AG04449 (cell line): ENCODE measurements at places on chromosomes 7 and 10.

- DNase-seq: no peak
Measured at GRCh38 chr10:111493024-111493625, 416.3 kb downstream of the ADRA2A start.

- no peak for DNase-seq
Measured at GRCh38 chr7:97748482-97748881, 16.6 kb downstream of the TAC1 start.

DNA sequence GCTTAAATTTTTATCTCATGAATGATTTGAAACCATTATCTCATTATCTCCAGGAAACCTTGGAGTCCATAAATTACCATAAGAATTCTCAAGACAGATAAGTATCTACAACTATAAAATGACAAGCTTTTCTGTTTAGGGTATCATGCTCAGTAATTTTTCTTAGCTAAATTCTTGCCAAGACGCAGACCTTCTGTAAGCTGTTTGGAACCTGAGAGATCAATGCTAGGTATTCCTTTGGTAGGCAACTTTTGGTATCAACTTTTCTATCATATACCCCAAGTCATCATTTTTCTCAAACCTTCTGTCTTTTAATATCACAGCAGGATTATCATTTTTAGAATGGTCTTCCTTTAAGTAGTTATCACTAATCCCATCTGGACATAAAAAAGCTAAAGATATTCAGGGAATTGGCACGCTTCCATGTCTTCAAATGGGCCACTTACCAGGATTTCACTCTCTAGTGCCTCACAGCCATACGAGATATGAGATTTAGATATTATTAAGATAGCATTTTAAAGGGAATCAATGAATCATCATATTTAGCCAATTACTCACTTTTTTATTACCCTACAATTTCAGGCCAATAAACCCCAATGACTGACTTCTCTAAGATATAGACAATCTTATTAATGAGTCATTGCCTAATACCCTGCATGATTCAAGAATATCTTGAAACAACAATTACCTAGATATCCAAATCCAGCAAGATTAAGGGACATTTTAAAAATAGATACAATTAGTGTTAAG lies 544.1 kb downstream of the HTR7 start:
- no peak for DNase-seq

DNA sequence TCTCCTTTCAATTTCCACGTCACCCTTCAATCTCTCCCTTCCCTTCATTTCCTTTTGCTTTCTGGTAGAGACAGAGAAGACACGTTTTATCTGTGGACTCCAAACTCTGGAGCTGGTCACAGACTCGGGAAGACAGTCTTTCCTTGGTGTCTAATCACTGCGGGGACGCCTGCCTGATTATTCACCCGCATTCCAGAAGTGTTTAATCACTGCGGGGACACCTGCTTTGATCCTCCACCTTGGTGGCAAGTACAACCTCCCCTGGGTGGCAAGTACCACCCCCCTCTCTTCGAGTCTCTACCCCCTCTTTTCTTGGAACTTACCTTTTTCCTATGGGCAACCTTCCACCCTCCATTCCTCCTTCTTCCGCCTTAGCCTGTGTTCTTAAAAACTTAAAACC lies 15.3 kb upstream of the LRRC61 start:
- no peak for DNase-seq

DNA sequence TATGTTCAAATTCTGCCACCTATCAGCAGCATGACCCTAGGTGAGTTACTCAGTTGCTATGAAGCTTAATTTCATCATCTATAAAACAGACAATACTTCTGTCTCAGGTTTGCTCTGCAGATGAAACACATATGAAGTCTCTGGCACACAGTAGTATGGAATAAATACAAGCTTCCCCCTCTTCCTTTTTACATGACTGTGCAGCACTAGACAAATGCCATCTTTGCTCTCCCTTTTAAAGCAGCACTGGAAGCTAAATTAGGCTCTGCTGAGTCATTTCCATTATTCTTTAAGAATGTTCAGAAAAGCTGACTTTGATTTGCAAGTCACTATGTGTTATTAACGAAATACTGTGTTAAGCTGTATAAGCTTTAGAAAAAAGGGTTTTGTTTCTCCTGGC lies 40.7 kb upstream of the ANAPC16 start:
- no peak for DNase-seq

- DNase-seq: no peak
Measured at GRCh38 chr10:51100221-51100620, 25.9 kb downstream of the PRKG1 start.

DNA sequence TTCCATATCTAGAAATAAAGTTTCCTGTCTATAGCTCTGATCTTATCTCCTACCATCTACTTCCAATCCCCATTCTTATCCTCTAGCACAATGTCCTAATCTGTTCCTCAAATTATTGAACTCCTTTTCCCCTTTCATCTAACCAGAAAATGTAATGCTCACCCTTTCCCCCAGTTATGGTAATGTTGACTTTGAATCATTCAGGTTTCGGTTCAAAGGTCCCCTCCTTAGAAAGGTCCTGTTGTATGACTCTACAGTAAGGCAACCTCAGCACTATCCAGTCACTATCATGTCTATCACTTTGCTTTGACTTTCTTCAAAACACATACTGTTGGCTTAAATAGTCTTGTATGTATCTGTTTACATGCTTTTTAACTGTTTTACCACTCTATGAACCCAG lies 264.2 kb upstream of the PCDH15 start:
- no peak for DNase-seq

GRCh38 chr7:33706771-33707200 lies 198.6 kb upstream of the BMPER start:
- DNase-seq: no peak

- DNase-seq: no peak
Measured at GRCh38 chr7:157482517-157483087, 145.8 kb downstream of the DNAJB6 start.
